Right lobe of liver (tissue), 6 donors: ENCODE measurements at places on chromosomes 1 and 21. TPM values are rescaled to one million over a fixed set of nuclear protein-coding genes. Genes with fewer than 3 reads are reported as not detected.

DNA sequence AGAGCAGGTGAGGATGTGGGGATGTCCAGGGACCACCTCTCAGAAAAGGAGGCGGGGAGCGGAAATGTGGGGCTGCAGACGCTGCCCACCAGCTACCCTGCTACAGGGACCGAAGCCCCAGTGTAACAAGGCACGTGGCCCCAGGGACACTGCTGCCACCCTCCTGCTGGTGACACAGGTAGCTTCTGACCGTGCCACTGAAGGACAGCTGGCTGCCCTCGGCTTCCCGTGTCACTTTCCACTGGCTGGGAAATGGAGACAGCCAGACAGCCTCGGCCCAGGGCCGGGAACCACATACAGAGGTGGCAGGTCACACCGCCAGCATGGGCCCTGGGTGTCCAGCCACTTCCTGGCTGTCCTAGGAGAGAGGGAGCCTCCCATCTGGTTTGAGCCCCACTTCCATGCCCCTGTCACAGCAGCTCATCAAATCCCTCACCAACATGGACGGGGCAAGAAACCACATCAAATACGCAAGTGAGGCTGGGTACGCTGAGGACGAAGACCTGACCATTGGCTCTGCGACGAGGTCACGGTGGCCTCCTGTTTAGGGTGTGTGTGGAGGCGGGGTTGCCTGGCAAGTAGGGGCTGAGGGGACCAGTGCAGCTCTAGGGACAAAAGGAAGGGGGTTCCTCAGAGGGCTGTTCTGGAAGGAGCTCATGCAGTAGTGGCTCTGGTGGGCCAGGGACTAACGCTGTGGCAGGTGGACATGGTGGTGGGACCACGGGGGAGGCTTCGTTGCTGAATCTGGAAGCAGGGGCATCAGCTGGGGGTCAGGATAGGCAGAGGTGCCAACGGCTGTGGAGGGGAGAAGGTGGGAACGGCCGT, 5.0 kb downstream of the PEX10 start:
- DNase-seq, result no peak

DNA sequence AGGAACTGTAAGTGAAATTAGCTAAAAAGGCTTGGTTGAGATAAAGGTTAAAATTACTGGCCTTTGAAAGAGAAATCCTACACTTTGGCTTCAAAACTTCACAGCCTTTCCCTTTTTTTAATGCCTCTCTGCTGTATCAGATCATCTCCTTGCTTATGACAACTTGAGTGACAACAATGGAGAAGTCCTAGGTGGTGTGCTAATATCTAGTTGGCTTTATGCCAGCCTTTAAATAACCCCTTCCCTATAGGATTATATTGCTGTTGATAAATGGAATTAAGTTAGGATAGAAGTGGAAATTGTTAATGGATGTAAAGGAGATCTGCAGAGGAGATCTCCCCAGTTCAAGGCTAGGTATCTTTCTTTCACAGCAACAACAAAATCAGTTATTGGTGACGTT, 130.2 kb upstream of the ATP1B1 start:
- DNase-seq, result no peak

GRCh38 chr1:14660801-14661200, 62.3 kb downstream of the KAZN start:
- DNase-seq, result no peak

PTPN22 gene
- total RNA-seq, result 0.48 TPM
